Fibroblast of skin of left biceps (primary cell): ENCODE measurements at places on chromosomes 5 and 9.

- DNase-seq: no peak
Measured at GRCh38 chr9:116654059-116654355, 33.1 kb upstream of the TRIM32 start.

- DNase-seq: no peak
Measured at GRCh38 chr9:75181750-75182149, 93.4 kb downstream of the OSTF1 start.

DNA sequence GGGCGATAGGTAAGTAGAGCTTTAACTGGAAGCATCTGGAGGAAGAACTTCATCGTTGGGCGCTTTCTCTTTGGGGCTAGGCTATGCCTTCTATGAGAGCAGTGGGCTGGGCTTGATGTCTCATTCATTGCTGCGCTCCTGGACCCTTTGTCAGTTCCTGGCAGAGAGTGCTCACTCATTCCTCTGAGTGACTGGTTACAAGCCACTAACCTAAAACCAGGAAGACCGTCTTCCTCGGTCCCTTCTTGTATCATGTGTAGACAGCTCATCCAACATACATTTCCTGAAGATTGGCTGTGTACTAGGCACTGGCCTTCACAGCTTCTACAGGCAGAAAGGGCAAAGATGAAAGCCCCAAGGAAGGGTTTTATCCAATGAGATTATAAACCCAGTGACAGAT lies 6.4 kb downstream of the SWI5 start:
- peak; percentile 31 for DNase-seq

- DNase-seq: no peak
Measured at GRCh38 chr9:3962496-3962895, 337.4 kb downstream of the GLIS3 start.

GRCh38 chr9:127067603-127068220 lies 54.7 kb downstream of the ANGPTL2 start:
- DNase-seq: no peak

DNA sequence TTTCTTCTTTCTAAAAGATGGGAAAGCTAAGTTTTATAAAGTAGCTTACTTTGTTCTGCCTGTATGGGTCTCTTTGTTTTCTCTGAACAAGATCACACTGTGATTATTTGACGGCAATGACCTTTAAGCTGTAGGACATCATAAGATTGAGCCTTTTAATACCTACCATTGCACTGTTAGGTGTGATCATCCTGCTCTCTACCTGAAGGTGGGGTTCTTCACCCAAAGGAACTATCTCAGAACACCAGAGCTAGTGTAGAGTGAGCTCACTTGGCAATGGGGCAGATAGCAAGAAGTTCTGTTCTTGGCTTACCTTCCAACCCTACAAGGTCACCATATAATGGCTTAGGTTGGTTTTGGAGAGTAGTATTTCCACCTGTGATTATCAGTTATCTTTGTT lies 200.2 kb downstream of the SPATA31D1 start:
- no peak for DNase-seq

- DNase-seq: no peak
Measured at GRCh38 chr5:122019919-122020590, 58.0 kb downstream of the LOX start.

DNA sequence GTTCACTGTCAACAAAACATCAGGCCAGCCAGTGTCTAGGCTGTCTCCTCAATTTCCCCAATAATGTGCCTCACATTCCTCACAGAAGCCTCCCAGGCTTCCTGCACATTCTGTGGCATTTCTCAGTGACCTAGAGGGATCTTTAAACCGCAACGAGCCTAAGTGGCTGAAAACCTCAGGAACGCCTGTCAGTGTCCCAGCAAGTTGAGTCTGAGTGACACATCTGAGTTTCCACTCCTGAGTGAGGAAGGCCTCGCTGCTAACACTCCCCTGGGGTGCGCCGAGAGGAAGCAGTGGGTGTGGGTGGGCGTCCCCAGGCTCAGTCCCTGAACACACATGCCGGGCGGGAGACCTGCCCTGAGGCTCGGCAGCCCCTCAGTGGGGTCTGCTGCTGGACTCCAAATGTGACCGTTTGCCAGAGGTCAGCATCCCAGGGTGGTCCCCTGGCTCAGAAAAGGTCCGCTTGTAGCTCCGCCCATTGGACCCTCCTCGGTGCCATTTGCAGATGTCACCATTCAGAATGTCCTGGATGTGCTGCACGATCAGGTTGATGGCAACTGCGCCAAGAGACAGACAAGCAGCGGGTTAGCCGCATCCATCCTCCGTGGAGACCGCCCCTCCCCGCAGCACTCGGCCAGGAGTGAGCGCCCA lies 6.3 kb downstream of the UCK1 start:
- peak; percentile 15 for DNase-seq

DNA sequence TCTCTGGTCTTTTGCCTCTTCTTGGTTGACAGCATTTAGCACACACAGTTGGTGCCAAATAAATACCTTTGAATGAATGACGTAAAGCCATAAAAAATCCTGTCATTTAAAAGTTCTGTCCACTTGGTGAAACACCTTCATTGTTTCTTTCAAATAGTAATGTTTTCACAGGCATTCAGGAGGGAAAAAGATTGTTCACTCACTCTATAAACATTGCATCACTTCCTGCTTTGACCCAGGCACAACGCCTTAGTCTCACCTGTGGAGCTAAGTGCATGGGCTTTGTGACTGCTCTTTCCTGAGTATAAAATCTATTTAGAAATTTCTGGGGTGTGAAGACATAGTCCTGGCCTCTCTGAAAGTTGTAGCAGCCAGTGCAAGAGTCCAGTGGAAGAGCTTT lies 88.9 kb upstream of the CXCL14 start:
- no peak for DNase-seq

- no peak for DNase-seq
Measured at GRCh38 chr5:90813392-90813791, 254.8 kb downstream of the ADGRV1 start.

DNA sequence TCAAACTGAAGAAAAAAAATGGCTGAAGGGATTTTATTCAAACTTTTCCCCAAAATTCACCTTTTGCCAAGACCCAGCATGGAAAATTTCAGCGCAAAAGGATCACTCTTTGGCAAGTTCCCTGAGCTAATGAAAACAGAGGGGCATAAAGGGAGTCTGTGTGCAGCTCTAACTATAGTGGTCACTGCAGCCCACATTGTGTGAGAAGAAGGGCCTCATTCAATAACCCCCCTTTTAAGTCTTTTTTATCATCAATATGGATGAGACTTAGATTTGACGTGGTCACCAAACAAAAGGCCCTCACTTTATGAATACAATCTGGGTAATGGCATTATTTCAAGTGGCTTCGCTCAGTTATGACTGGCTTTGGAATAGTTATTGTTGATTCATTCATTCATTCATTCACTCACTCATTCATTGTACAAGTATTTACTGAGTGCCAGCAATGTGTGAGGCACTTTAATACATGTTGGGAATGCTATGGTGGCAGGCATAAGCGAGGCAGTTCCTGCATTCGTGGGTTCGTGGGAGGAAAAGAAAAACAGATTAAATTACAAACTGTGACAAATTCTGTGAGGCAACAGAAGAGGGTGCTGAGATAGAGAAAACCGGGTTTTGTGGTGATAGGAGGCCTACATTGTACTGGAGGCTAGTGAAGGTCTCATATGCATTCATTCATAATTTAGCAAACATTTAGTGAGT lies 145.7 kb upstream of the KLF4 start:
- DNase-seq: no peak

DNA sequence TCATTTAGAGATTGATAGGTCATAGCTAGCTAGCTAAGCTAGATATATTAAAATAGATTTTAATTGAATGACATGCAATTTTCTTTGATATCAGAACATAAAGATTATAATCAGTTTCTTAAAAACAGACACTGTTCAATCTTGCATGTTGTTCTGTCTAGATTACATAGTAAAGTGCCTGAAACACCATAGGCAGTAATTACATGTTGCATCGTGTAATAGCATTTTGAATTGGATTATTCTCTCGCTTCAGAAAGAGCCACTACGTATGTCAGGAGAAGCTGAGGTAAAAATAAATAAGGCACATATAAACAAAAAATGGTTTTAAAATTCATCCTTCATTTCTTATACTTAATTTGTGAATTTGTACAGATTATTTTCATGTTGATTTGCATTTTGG lies 148.0 kb upstream of the CDH12 start:
- DNase-seq: no peak

DNA sequence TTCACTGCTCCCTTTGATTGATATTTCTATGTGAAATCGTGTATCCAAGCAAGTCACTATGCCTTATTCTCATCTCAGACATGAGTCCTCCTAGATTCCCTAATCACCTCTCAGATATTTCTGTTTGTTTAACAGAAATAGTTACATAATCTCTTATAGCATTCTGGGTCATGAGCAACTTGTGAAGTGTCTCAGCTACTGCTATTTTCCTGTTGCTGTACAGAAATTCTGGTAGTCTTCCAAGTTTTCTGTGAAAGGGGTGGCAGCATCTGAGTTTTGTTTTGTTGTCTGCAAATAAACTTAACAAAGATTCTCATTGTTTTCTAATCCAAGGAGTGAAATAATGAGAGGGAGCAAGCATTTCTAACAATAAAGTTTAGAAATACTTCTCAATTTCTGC lies 256.9 kb upstream of the ST8SIA4 start:
- DNase-seq: no peak

DNA sequence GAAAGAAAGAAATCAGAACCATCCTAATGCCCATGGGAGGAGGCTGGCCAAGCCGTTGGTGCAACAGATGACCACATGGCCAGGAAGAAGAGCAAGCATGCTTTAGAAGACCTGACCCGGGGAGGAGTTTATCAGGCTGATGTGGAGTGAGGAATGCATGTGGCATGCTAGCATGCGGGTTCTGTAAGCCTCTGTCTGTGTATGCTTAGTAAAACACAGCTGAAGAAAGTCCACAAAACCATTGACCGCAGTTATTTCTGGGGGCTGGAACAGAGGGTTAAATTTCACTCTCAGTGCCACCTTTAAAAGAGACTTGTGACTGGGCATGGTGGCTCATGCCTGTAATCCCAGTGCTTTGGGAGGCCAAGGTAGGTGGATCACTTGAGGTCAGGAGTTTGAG lies 19.1 kb downstream of the GFI1B start:
- no peak for DNase-seq

GRCh38 chr5:143409926-143410325 lies 6.4 kb upstream of the NR3C1 start:
- DNase-seq: no peak

- DNase-seq: no peak
Measured at GRCh38 chr5:156148301-156148700, 178.7 kb upstream of the SGCD start.

GRCh38 chr5:97658116-97658900 lies 475.3 kb upstream of the RIOK2 start:
- no peak for DNase-seq

DNA sequence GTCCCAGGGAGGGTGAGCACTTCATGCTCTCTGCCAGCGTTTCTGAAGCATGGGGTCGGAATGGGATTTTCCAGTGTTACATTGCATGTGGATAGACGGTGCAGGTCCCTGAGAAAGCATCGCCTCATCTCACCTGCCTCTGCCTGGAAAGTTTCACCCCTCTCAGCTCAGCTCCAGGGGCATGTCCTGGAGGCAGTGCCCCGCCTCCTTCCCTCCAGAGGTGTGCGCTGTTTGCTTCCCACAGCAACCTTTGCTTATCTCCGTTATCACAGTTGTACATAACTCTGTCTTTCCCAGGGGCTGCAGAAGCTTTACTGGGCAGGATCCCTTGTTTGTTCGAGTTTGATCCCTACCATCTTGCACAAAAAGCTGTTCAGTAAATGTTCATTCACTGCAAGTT lies 10.7 kb upstream of the CREBRF start:
- no peak for DNase-seq

- peak; percentile 54 for DNase-seq
Measured at GRCh38 chr5:53438486-53439472, 41.6 kb upstream of the FST start.

DNA sequence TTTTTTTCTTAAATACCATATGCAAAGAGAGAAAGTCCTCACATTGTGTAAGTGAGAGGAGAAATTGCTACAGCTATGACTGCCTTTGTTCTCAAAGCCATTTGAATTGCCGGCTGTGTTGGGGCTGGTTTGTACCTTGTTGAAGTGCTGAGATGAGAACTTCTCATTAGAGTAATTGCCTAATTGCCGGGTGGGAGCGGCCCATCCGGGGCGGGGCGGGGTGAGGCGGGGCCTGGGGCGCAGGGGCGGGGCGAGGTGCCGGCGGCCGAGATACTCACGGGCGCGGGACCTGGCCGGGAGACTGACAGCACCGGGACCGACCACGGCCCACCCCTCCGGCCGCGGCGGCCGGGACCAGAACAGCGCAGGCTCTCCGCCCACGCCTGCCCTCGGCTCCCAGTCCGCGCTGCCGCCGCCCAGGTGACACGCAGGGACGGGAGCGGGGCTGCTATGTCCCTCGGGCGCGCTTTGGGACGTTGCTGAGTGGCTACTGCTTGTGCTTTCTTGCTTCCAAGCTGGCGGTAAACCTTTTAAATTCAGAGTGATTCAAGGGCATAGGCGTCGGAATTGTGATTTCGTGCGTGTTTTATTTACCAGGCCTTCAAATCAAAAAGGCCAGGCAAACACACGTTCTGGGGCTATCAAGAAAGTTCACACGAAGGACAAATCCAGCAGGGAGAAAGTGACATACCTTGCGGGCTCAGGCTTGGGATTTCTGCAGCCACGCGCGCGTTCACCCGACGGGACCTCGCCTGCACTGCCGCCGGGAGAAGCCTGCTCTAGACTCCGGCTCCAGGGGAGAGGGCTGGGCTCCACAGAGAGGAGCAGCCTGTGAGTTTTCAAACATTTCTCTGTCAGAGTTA lies 269.1 kb downstream of the FANCC start:
- no peak for DNase-seq

DNA sequence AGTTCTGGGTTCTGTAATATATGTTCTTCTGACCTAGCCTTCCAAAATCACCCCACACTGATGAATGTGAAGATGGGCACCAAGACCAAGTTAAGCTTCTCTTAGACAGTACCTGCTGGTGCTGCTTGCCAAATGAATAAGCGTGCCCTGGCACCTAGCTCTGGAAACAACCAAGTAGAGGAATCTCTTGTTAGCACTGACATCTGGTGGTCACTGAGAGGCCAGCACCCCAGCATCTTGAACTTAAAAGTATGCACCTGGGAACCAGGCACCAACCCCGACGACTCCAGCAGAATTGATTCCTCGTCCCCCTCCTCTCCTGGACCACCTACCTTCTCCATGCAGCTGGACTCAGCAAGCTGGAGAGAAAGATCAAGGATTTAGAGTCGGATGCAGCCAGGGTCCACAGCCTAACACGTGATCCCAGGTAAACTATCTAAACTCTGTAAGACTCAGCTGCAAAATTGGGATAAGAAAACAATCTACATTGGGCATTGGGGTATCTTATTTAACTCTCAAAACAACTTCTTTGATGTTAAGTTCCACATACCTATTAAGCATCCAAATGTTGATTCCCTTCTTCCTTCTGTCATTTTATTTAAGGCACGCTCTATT lies 89.8 kb downstream of the SLC1A3 start:
- no peak for DNase-seq

DNA sequence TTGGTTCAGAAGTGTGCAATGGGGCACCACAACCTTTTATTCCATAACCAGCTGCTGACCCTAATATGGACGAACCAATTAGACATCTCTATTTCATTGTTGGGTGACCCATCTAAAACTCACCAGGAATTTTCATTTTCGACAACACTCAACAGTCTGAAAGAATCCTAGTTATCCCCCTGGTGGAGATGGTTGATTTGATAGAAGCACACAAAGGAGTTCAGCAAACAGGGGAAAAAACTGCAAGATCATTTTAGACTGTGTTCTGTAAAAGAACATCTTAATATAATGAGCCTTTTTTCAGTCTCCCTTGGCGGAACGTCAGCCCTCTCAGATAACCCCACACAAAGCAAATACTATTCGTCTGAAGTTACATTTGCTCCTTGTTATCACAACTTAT lies 367.4 kb downstream of the KIAA0825 start:
- DNase-seq: no peak

- no peak for DNase-seq
Measured at GRCh38 chr5:75059912-75060545, 7.7 kb upstream of the GCNT4 start.
